ENCODE measurements at places on chromosomes 7 and 10.

DNA sequence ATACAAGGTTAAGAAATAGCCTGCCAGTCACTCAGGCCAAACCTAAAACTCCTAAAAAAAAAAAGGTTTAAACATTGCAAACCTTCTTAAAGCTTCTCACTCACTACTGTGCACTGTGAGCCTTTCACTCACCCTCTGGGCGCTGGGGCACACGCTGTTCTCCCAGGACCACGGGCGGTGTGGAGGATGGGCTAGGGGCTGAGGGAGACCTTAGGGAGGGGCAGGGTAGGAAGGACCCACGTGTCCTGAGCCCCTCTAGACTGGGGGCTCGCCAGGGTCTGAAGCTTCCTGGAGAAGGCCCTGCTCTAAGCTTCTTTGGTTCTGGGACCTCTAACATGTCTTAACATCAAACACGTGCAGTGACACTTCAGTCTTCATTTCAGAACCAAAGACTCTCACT lies 569.8 kb downstream of the DNAJB6 start:
- DNase-seq, result no peak

- DNase-seq, result no peak
Measured at GRCh38 chr10:60820093-60820754, 41.9 kb downstream of the CDK1 start.

- DNase-seq, result no peak
Measured at GRCh38 chr10:3270577-3271316, 98.2 kb upstream of the PITRM1 start.

DNA sequence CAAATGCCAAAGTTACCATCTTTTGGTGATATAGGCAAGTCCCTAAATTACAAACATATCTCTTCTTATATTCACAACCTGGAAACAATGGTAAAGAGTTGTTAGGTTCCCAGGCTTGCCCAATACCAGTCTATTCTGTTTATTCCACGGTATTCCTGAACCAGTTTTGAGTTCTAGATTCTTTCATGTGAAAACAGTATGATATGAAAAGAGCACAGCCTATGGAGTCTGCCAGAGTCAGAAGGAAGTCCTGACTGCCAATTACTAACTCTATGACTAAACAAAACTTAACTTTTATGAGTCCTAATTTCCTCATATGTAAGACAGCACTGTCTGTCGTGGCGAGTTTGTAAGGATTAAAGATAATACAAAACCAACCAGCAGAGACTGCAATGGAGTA lies 5.6 kb downstream of the ABI1 start:
- DNase-seq, result no peak

- DNase-seq, result no peak
Measured at GRCh38 chr7:127119517-127119916, 133.2 kb downstream of the GRM8 start.

DNA sequence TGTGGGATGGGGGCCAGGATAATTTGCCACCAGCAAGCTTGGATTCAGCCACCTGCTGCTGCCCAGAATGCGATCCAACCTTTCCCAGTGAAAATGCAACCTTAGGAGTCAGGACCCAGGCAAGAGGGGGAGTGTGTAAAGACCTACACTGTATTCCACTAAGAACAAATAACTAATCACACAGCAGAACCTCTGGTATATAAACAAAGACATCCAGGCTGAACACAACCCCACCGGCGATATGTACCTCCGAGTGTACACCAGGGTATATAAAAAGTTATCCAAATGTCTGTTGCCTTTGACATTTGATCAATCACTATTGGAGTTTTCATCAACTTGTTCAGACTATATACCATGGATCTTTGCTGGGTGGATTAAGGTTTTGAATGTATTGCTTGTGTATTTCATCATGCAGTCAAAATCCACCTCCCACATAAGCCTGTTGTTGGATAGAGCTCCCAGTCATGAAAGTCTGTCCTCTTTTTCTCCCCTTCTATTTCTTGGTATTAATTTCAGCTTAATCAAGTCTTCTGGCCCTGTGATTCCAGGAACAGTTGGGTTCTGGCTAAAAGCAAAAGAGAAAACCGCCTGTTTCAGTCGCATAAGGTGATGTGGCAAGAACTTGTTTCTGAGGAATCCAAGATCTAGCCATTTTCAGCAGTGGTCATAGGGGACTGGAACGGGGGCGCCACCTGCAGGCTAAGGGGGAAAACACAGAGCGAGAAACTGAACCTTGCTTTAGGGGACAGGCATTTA lies 290.7 kb downstream of the CCDC3 start:
- peak; percentile 68 for DNase-seq

DNA sequence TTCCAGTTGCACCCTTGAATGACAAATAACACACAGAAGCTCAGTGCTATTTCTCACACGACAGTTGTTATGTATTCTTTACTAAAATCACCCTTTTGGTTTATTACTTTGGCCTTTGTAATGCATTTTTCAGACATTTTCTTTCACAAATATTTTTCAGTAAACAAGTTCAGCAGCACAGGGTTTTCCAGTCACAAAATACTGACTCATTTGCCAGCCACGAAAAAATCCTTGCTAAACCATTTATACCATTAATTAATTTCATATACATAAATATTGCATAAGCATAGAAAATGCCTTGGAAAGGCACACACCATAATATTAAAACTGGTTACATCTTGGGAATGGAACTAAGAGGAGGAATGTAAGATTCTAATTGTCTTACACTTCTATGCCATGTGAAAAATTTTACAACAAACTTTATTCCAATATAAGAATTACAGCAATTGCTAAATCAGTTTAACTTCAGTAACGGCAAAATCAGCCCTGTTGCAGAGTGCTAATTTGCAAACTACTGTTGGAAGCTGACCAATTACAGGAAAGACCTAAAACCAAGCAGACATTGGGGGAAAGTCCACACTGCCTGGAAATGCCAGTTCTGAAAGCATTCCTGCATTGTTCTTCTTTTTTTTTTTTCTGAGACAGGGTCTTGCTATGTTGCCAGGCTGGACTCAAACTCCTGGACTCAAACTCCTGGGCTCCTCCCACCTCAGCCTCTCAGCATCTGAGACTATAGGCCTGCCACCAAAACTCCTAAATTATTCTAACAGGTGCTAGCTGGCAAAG lies 31.6 kb upstream of the PBLD start:
- DNase-seq, result no peak

DNA sequence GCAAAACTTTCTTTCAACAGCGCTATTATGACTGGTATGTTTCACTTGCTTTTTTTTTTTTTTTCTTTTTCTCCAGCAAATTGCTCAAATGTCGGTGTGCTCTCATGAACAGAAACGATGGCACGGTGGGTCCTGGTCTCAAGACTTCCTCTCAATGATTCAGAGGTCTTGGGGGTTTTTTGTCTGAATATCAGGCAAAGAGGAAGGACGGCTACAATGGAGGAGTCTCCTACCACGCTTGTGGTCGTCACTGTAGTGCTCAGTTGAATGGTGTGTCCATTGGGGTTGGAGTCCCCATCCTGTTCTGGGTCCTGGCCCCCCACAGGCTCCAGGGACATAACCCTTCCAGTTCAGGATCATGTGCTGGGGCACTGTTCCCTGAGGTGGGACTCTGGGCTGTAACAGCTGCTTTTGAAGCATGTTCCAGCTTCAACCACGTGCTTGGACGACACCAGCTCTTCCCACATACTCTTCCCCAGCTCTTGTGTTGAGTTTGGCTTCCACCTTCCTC lies 266.7 kb upstream of the KLF6 start:
- DNase-seq, result no peak

DNA sequence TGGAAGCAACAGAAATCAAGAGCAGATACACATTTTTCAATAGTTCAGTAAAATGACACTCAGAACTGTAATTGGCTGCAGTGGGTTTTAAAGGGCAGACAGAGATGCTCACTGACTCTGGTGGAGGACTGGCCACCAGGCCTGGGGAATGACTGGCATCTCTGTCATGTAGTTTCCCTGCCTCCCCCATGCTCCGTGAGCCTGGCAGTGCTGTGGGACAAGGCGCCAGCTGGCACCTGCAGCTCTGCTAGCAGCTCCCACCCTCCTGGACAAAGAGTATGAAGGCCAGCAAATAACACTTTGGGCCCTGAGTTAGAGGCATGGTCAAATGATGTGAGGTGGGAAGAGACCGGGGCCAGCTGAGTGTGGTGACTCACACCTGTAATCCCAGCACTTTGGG lies 15.0 kb downstream of the TSPAN33 start:
- no peak for DNase-seq

DNA sequence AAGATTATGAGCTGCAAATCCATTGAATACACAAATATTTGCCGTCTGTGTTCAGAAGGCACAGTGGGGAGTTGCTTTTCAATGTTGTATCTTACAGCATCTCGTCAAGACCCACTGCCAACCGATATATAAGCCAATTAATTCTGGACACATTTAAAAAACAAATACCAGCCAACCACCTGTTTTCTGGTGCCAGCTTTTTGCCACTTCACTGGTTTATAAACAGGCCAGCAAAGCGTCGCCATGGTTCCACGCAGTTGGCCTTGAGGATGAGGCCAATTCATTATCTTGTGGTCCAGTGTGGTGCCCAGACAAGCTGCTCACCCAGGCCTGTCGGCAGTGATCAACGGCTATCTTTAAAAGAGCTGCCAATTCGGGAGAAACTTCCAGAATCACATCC lies 321.0 kb downstream of the TCERG1L start:
- DNase-seq, result no peak

DNA sequence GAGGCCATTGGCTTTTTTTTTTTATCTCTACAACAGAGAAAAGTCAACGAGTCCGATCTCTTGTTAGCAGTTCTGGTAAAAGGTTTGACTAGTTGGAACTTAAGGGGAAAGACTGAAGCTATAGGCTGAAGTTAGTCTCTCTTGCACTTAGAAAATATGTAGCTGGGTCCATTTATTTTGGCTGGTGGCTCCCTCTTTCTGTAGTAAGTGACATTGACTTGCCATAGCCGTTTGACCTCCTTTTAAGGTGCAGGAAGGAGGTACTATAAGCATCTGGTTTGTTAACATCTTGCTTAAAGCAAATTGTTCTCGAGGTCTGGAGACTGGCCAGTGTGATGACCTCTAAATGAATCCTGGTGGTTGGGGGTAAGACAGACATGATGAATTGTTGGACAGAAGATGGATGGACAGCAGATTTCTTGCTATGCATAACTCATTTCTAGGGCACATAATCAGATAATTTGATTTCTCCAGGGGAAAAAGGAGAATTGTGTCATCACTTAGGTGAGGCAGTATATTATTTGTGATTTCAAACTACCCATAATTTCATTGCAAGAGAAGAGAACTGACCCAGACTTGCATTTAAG lies 356.3 kb upstream of the GALNT17 start:
- no peak for DNase-seq

GRCh38 chr7:135291809-135292253 lies 58.2 kb downstream of the STRA8 start:
- no peak for DNase-seq

- peak; percentile 36 for DNase-seq
Measured at GRCh38 chr10:97759158-97759887, 12.5 kb downstream of the SFRP5 start.

GRCh38 chr7:91082852-91083495 lies 181.3 kb upstream of the FZD1 start:
- DNase-seq, result no peak

- DNase-seq, result no peak
Measured at GRCh38 chr7:155166108-155166507, 96.0 kb downstream of the HTR5A start.

DNA sequence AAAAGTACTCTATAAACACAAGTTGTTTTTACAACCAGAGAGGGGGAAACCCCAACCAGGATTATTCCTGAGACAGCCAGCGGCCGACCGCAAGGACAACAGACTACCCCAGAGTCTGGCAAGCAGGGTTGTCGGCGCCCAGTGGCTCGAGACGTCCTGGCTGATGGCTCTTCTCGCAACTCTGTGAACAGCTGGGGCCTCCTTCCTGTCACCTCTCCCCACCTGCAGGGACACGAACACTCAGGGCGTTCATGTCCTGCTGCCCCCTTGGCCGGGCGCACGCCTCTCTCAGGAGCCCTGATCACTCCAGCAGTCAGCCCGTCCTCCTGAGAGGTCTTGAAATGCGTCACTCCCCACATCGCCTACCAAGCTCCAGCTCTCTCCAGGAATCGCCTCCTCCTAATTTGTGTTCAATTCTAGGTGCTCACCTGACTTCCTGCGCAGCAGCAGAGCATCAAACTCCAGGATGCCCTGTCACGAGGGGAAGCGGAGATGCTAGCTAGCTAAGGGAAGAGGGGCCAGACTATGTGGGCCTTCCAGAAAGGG lies 66.4 kb upstream of the TNRC18 start:
- DNase-seq, result no peak

GRCh38 chr7:158351051-158351450 lies 236.6 kb downstream of the PTPRN2 start:
- no peak for DNase-seq

- no peak for DNase-seq
Measured at GRCh38 chr7:143407287-143408251, 1.1 kb downstream of the EPHA1 start.

GRCh38 chr7:12357508-12357907 lies 46.2 kb downstream of the VWDE start:
- DNase-seq, result no peak

DNA sequence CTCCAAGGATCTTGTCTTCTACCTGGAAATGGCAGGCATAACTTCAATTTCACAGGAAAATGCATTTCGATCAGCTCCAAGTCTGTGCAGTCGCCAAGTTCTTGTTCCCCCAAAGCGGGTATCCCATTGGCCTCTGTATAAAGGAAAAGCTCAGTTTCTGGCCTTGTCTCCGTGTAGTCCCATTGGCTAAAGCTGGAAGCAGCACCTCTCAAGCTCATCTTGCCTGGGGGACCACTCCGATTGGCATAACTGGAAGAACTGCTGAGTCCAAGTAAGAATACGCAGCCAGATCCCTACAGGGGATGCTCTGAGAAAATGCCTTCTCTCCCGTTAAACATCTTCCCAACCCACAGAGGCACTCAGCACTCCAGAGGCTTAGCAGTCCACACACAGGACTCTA lies 205.2 kb downstream of the GFRA1 start:
- DNase-seq, result no peak

- DNase-seq, result no peak
Measured at GRCh38 chr10:10365676-10366075, 652.0 kb upstream of the CELF2 start.

GRCh38 chr7:4738711-4739527 lies 36.5 kb upstream of the AP5Z1 start:
- DNase-seq, result no peak

GRCh38 chr7:102318482-102318971 lies 31.9 kb downstream of the SH2B2 start:
- no peak for DNase-seq

- DNase-seq, result no peak
Measured at GRCh38 chr7:12690041-12690878, 2.8 kb downstream of the ARL4A start.

GRCh38 chr10:109374215-109374614 lies 549.1 kb downstream of the XPNPEP1 start:
- DNase-seq, result no peak

- no peak for DNase-seq
Measured at GRCh38 chr7:155574556-155575290, 28.4 kb upstream of the CNPY1 start.

- DNase-seq, result peak; percentile 24
Measured at GRCh38 chr7:112449353-112449752, 907 bp upstream of the IFRD1 start.

- no peak for DNase-seq
Measured at GRCh38 chr7:103866919-103867318, 122.5 kb downstream of the RELN start.

Data from activated T-cell treated with anti-CD3 and anti-CD28 coated beads for 1 hour (primary cell).